ENCODE measurements at places on chromosomes 16 and 17.

DNA sequence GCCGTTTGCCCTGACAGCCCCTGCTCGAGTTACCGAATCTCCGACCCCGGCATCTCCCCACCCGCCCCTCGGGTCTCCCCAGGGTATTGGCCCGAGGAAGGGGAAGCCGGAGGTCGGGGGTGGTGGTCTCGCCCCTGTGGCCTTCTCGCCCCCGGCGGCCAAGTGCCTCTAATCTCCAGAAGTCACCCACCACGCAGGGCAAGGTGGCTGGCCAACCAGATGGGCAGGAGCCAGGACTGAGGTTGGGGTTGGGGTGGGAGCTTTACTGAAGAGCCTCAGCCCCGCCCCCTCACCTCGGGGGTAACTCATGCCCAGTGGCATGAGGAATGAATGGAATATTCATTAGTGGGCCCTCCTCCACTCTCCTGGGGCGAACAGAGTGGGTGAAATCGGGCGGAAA lies 637 bp downstream of the DHRS11 start:
- no peak for DNase-seq

GRCh38 chr16:56748826-56749225 lies 18.9 kb downstream of the NUP93 start:
- DNase-seq, result no peak

DNA sequence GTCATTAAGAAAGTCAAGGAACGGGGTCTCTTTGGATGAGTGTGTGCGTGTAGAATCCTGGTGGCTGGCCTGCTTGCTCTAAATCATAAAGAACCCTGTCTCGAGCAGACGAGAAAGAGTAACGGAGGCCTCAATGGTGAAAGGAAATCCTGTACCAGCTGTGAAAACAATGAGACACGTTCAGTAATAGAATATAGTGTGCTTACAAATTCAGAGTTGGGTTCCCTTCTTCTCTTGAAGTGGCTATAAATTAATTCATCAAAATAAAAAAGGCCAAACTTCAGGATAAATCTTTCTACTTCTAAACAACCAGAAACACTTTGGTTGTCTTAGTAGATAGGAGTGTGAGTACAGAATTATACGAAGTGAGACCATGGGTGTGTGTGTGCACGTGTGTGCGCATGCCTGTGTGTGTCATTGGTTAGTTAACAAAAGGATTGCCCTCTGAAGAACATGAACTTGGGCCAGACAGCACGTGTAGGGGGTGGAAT lies 48.5 kb downstream of the WWOX start:
- DNase-seq, result no peak

DNA sequence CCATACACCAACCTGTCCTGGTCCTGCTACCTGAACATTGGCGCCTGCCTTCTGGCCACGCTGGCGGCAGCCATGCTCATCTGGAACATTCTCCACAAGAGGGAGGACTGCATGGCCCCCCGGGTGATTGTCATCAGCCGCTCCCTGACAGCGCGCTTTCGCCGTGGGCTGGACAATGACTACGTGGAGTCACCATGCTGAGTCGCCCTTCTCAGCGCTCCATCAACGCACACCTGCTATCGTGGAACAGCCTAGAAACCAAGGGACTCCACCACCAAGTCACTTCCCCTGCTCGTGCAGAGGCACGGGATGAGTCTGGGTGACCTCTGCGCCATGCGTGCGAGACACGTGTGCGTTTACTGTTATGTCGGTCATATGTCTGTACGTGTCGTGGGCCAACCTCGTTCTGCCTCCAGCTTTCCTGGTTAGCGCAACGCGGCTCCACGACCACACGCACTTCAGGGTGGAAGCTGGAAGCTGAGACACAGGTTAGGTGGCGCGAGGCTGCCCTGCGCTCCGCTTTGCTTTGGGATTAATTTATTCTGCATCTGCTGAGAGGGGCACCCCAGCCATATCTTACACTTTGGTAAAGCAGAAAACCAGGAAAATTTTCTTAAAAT lies 21.5 kb downstream of the TMEM204 start:
- no peak for DNase-seq

DNA sequence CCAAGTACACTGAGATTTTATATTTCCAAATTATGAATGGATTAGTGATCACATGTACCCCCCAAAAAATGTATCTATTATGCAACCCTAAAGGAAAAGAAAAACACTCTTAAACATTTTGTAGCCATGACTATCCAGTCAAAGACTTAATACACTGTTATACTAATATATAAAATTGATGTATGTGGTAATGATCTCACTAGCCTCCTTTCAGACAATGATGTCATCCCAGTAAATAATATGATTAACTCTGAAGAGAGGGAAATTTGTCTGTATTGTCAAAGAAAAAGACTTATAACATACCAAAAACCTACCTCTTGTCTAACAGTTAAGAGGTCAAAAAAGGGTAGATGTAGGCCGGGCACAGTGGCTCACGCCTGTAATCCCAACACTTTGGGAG lies 80.7 kb downstream of the USP32 start:
- DNase-seq, result no peak

DNA sequence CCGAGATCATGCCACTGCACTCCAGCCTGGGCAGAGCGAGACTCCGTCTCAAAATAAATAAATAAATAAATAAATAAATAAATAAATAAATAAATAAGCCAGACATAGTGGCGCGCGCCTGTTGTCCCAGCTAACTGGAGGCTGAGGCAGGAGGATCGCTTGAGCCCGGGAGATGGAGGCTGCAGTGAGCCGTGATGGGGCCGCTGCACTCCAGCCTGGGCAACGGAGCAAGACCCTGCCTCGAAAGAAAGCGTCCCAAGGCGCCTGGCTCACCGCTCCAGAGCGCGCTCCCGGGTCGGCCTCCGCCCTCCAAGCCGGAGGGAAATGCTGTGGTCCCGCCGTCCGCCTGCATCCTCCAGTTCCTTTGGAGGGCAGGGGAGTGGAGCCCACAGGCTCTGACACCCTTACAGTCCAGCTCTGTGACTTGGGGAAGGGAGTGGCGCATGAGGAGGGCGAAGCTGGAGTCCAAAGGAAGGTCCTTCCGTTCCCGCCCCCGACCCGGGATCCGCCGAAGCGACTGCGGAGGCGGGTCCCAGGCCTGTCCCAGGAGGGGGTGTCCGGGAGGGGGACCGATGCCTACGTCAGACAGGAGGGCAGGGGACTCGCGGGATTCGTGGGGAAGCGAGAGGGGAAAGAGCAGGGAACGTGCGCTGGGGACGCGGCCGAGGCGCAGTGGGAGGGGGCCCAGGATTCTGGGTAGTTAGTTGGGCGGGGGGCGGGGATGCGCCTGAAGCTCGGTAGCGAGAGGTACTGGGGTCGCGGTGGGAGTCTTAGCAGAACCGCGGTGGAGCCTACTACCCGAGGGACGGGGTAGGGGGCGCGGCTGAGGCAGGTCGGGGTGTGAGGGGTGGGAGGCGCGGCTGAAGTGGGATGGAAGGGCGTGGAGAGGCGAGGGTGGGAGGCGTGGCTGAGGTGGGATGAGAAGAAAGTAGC lies 8.4 kb upstream of the TRPV2 start:
- DNase-seq, result no peak

DNA sequence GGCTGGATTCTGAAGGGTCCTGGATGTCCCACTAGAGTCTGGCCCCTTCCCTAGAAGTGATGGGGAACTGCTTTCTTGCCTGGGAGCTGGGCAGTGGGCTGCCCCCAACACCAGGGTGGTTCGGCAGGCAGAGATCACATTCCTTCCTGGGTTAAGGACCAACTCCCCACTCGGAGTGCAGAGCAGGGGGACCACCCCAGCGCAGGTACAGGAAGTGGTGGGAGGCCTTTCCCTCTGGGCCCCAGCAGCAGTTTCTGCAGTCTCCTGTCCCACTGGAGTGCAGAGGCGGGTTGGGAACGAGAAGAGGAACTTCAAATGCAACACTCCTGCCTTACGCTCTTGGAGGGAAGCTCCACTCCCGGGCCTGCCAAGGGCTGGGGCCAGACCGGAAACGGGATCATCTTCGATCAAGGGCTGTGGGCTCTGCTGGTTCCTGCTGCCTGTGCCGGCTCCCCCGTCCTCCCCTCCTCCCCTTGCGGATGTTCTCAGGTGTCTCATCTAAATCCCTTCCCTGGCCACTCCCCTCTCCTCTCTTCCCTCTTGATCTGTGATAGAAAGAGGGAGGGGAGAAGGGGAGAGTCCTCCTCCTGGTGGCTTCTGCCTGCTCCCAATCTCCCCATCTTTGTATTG lies 9.0 kb upstream of the NGFR start:
- no peak for DNase-seq

GRCh38 chr17:68296217-68297191 lies 5.2 kb downstream of the ARSG start:
- no peak for DNase-seq

DNA sequence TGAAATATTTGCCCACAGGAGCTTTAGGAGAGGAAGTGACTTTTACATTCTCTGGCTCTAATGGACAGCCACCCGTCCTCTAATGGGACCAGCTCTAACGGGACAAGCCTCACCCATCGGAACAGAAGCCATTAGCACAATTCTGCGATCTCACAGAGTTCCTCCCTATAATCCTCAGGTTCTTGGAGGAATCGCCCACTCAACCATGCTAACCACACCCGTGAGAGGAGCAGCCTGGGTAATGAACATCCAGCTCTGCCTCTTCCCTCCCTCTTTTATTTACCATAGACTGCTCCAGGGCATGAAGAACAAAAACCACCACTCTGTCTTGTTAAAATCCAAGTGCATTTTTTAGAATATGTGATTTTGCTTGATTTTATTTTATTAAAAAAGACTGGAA lies 6.8 kb downstream of the SLC35B1 start:
- DNase-seq, result no peak

DNA sequence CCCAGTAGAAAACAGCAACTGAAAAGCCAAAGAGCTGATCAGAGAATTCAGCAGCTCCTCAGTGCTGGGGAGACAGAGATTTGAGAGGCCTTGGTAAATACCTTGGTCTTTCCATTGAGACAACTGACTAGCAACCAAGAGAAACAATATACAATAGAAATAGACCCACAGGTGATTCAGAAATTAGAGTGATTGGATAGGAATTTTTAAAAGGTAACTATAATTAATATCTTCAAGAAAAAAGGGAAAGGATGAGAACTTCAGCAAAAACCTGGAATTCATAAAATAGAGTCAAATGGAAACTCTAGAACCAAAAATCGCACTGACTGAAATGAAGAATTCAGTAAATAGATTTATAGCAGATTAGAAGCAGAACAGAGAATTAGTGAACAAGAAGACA lies 32.5 kb upstream of the ITGAX start:
- no peak for DNase-seq

DNA sequence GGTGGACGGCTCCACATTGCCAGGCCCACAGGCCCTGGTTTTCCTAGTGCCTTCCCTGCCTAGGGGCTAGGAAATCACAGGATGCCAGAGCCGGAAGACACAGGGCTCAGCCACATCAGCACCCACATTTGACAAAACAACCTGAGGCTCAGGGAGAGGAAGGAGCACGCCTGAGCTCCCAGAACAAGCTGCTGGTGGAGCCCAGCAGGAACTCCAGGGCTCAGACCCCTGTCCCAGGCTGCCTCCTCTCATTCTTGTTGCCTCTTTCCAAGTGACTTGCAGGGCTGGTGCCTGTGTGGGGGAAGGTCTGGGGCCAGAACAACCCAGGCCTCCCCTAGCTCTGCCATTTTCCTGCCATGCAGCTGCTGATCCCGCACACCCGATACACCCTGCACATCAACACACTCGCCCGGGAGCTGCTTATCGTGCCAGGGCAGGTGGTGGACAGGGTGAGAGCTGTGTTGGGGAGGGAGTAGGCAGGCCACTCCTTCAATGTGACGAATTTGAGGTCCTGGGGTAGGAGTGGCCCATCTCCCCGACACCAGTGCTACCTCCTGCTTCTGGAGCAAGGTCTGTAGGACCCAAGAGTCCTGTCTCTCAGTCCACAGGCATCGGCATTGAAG lies 7.6 kb downstream of the ALOX15B start:
- no peak for DNase-seq

DNA sequence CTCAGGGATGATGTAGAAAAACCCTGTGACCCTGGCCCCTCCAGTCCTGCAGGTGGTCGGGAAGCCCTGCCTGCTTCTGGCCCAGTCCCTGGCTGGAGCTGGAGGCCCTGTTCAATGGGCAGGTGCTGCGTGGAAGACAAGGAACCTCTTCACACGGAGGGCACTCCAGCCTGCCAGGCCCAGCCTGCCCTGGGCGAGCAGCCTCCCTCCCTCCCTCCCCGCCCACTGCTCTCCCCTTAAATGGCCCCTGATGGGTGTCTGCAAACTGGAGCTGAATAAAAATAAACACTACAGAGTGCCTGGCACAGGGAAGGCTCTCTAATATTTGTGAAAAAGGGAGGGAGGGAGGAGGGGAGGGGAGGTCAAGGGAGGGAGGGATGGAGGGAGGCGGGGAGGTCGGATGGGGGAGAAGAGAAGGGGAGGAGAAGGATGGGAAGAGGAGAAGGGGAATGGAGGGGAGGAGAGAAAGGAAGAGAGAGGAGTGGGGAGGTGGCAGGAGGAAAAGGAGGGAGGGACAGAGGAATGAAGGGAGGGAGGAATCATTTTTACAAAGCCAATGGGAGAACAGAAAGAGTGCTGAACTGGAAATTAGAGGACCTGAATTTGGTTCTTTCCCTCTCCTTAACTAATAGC lies 222.8 kb upstream of the TNRC6C start:
- DNase-seq, result peak; percentile 45

- DNase-seq, result no peak
Observed at GRCh38 chr16:84180519-84181140, 6.2 kb downstream of the TAF1C start.

DNA sequence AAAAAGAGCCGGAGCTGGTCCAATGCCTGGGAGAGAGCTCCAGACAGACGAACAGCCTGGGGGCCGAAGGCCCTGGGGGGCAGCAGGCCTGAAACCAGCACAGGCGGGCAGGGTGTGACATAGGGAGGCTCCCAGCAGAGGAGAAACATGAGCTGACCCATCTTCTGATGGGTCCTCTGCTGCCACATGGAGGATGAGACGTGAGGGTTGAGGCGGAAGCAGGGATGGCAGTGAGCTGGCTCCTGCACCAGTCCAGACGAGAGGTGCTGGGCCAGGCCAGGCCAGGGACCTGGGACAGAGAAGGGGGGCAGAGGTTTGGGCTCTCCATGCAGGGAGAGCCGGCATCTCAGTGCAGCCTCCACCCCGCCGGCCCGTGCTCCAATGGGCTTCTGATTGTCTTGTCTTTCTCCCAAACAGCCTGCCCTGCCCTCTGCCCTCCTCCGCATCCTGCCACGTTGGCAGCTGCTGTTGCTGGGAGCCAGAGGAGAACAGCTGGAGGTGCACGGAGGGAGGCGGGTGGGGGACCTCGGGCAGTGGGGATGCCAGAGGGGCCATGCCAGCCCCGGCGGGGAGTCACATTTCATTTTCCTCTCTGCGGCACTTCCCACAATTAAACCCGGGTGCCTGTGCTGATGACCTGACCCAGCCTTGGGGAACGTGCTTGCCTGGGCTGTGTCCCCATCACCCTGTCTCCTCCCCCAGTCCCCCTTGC lies 139.1 kb upstream of the GSE1 start:
- DNase-seq, result no peak

- DNase-seq, result no peak
Observed at GRCh38 chr17:63095459-63095858, 129.4 kb downstream of the TANC2 start.

DNA sequence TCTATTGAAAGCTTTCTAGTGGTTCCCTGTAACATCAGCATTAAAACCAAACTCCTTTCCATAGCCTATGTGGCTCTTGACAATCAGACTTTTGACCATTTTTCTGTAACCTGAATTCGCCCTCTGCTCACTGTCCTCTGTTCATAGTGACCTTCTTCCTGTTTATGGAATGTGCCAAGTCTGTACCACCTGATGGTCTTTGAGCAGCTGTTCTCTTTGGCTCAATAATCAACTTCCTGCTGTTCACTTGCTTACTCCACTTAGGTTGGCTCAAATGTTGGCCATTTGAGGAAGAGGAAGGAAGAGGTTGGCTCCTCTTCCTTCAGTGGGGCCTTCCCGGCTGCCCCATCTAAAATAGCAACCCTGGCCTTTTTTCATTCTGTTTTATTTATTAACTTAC lies 251.5 kb downstream of the CA10 start:
- DNase-seq, result no peak

GRCh38 chr17:80899402-80900268 lies 92.0 kb upstream of the CHMP6 start:
- DNase-seq, result no peak

All from RWPE2 (cell line).